Esophagus squamous epithelium (tissue), 5 donors: ENCODE measurements at places on chromosomes 4 and X.

DNA sequence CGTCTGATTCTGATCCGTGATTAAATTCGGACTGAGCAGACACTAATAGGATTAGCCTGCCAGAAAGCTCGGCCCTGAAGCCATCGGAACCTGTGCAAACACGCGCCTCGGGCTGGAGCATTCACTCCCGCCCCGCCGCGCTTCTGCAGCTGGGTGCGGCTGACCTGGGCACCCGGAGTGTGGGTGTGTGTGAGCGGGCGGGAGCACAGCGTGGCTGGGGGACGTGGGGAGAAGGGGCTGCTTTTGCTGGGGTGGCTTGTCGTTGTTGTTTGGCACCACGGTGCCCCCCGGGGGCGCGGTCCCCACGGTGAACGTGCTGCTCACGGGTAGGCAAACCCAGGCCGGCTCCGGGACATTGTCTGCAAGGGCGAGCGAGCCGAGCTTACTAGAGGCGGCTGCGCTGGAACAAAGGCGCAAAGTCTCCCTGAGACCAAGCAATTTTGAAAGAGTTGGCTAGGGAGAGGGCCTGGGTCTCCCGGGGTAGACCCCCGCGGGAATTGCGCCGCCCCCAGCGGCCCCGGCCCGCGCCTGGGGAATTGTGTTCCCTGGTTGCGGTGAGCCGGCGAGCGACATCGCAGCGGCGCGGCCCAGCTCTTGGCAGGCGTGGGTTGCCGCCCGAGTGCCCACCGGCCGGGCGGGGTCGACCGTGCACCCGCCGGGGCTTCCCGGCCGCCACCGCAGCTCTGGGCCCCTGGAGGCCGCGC, 1.4 kb downstream of the MAMLD1 start:
- H3K4me1 ChIP-seq: peaks cover 49% of the 10 kb centered on the region
- H3K36me3 ChIP-seq: no peaks in the 10 kb centered on the region
- DNase-seq: no peak
- H3K27me3 ChIP-seq: peaks cover 26% of the 10 kb centered on the region
- H3K27ac ChIP-seq: peak overlapping the region; percentile 74

- H3K36me3 ChIP-seq: no peaks in the 10 kb centered on the region
- no peak for DNase-seq
- H3K4me3 ChIP-seq: peak overlapping the region; percentile 86
- no peaks in the 10 kb centered on the region for H3K27me3 ChIP-seq
- peak overlapping the region; percentile 99 for H3K27ac ChIP-seq
Measured at GRCh38 chr4:101345271-101345595, 2.1 kb downstream of the PPP3CA start.

- H3K27ac ChIP-seq: no peak overlapping the region
- no peak for DNase-seq
- peaks cover 35% of the 10 kb centered on the region for H3K4me1 ChIP-seq
- no peak overlapping the region for H3K4me3 ChIP-seq
- H3K27me3 ChIP-seq: no peaks in the 10 kb centered on the region
- no peaks in the 10 kb centered on the region for H3K36me3 ChIP-seq
Measured at GRCh38 chr4:7153711-7154110, 38.6 kb upstream of the SORCS2 start.

DNA sequence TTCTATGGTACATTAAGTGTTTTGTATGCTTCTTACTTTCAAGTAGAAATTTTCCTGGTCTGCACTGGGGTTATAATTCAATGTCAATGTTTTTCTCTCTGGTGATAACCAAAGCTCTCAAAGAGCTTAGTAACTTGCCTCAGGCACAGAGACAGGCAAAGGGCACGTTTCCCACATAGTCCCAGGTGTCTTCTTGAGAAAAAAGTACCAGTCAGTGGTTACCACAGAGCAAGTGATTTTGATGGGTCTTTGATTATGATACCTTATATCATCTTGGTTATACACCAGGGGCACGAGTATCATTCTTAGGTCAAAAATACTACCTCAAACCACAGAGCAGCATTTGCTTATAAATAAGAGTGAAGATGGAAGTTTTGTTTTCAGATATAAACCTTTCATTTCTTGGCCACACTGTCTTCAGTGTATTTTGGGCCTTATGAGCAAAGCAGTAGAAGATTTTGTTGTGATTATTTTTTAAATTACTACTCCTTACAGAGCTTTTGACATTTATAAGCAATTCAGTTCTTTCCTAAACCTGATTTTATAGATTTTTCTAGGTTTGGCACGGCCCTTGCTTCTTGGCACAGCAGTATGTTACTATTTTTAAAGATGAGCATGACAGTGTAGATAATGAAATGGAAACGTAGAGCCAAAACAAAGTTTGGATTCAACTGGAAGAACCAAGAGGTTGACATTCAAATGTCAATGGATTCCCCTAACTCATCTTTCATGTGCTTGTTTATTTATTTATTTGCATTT, 85.3 kb upstream of the TLL1 start:
- peaks cover 3% of the 10 kb centered on the region for H3K4me1 ChIP-seq
- no peak overlapping the region for H3K27ac ChIP-seq
- H3K27me3 ChIP-seq: no peaks in the 10 kb centered on the region
- no peaks in the 10 kb centered on the region for H3K36me3 ChIP-seq

DNA sequence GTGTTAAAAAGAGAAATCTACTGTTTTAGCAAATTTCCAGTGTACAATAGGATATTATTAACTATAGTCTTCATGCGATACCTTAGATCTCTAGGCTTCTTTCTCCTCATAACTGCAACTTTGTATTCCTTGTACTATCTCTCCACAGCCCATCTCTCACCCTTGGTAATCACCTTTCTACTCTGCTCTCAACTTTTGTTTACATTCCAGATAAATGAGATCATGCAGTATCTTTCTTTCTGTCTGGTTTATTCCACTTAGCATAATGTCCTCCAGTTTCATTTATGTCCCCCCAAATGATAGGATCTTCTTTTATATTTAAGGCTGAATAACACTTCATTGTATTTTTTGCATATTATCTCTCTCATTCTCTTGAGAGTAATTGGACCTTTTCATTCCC, 165.5 kb downstream of the HS3ST1 start:
- no peaks in the 10 kb centered on the region for H3K4me1 ChIP-seq
- DNase-seq: no peak
- H3K27me3 ChIP-seq: no peaks in the 10 kb centered on the region
- H3K4me3 ChIP-seq: no peak overlapping the region

DNA sequence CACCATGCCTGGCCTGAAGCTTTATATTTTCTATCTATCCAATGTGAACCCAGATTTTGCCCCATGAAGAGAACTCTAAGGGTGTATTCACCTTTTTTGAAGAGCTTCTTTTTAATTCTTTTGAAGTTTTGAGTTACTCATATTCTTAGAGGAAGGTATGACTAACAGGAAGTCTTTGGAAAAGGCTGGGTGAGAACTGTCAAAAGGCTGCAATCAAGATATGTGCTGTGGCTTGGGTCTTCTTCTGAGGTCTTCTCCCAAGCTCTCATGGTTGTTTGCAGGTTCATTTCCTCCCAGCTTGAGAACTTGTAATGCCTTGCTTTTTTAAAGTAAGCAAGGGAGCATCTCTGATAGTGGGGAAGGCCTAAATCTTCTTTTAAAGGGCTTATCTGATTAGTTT, 3.1 kb upstream of the C4orf17 start:
- no peak for DNase-seq
- no peaks in the 10 kb centered on the region for H3K27me3 ChIP-seq
- H3K4me1 ChIP-seq: no peaks in the 10 kb centered on the region
- no peak overlapping the region for H3K4me3 ChIP-seq
- H3K36me3 ChIP-seq: no peaks in the 10 kb centered on the region

- no peaks in the 10 kb centered on the region for H3K36me3 ChIP-seq
- H3K4me1 ChIP-seq: no peaks in the 10 kb centered on the region
- H3K27ac ChIP-seq: no peak overlapping the region
Measured at GRCh38 chr4:186942758-186943377, 219.2 kb upstream of the FAT1 start.

- DNase-seq: no peak
- H3K36me3 ChIP-seq: no peaks in the 10 kb centered on the region
- H3K4me3 ChIP-seq: no peak overlapping the region
- no peak overlapping the region for H3K27ac ChIP-seq
- no peaks in the 10 kb centered on the region for H3K27me3 ChIP-seq
Measured at GRCh38 chr4:84531689-84532088, 32.6 kb upstream of the NKX6-1 start.

DNA sequence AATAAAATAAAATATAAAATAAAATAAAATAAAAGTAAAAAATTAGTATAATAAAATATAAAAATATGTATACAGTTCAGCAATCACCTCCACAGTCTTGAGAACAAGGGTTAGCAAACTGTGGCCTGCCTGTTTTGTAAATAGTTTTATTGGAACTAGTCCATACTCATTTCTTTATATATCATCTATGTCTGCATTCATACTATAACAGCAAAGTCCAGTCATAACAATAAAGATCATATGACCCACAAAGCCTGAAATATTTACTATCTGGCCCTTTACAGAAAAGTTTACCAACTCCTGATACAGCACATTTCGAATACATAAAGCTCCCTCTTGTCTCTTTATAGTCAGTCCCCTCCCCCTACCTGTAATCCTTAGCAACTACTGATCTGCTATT, 111.9 kb downstream of the SLC10A6 start:
- H3K27me3 ChIP-seq: no peaks in the 10 kb centered on the region
- DNase-seq: no peak
- no peak overlapping the region for H3K4me3 ChIP-seq
- peaks cover 97% of the 10 kb centered on the region for H3K36me3 ChIP-seq
- H3K4me1 ChIP-seq: no peaks in the 10 kb centered on the region

DNA sequence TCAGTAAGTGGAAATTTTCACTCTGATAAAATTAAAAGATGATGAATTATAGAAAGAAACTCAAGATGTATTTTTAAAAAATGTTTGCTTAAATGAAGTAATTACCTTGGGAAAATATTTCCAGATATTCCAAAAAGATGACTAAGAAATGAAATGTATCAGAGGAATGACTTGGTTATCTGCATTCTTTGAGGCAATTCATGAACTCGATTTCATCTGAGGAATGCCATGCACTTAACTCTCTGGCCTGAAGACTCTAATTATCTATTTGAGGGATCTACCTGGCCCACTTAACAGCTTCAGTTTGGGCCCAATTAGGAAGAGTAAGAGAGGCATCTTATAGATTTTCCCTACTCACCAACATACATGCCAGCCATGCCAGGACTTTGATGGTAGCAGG, 182.3 kb downstream of the INPP4B start:
- no peaks in the 10 kb centered on the region for H3K36me3 ChIP-seq
- no peak for DNase-seq
- H3K27ac ChIP-seq: no peak overlapping the region
- no peaks in the 10 kb centered on the region for H3K4me1 ChIP-seq
- no peak overlapping the region for H3K4me3 ChIP-seq

DNA sequence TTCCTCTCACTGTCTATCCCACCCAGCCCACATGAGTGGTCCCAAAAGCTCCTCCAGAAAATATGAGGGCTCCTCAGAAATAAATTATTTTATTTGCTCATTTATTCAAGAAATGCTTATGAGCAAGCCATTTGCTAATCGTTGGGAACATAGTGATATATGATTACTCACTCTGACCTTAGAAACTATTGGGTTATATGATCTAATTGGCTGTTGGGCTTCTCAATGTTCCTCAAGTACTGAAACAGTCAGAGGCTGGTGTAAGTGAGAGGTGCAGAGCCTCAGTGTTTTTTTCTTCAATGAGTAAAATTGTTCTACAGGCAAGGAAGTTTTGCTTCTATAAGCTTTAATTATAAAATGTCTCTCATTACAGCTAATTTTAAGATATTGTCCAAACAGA, 893.8 kb upstream of the INTU start:
- no peak overlapping the region for H3K4me3 ChIP-seq
- DNase-seq: no peak
- no peak overlapping the region for H3K27ac ChIP-seq
- no peaks in the 10 kb centered on the region for H3K36me3 ChIP-seq
- H3K4me1 ChIP-seq: no peaks in the 10 kb centered on the region
- no peaks in the 10 kb centered on the region for H3K27me3 ChIP-seq

DNA sequence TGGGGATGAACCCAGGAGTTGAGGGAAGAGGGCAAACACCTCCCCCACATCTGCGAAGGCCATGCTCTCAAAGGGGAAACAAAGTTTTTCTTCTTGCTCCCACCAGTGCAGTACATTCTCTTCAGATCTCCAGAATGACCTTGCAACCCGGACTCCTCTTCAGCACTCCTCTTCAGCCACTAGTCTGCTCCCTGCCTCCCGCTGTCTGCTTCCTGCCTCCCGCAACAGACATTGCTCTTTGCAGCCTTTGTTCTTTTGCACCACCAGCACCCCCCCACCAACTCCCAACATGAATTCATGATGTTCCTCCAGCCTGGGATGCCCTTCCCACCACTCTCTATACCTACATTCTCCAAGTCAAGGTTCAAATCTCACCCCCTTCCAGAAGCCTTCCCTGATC, 32.1 kb downstream of the UTP14A start:
- no peaks in the 10 kb centered on the region for H3K36me3 ChIP-seq
- no peaks in the 10 kb centered on the region for H3K27me3 ChIP-seq
- no peak for DNase-seq
- no peak overlapping the region for H3K27ac ChIP-seq
- peaks cover under 1% of the 10 kb centered on the region for H3K4me1 ChIP-seq
- no peak overlapping the region for H3K4me3 ChIP-seq

GRCh38 chr4:107519053-107519452, 201.0 kb downstream of the PAPSS1 start:
- peaks cover 6% of the 10 kb centered on the region for H3K4me1 ChIP-seq
- no peak overlapping the region for H3K27ac ChIP-seq
- DNase-seq: no peak
- no peaks in the 10 kb centered on the region for H3K27me3 ChIP-seq
- no peak overlapping the region for H3K4me3 ChIP-seq
- no peaks in the 10 kb centered on the region for H3K36me3 ChIP-seq

- H3K36me3 ChIP-seq: no peaks in the 10 kb centered on the region
- H3K4me3 ChIP-seq: no peak overlapping the region
- peak overlapping the region; percentile 94 for H3K27ac ChIP-seq
- peaks cover 31% of the 10 kb centered on the region for H3K4me1 ChIP-seq
- H3K27me3 ChIP-seq: no peaks in the 10 kb centered on the region
Measured at GRCh38 chr4:8182294-8182693, 16.8 kb upstream of the SH3TC1 start.

GRCh38 chrX:34584781-34585180, 72.3 kb downstream of the TMEM47 start:
- no peak overlapping the region for H3K4me3 ChIP-seq
- DNase-seq: no peak
- H3K36me3 ChIP-seq: no peaks in the 10 kb centered on the region
- H3K27ac ChIP-seq: no peak overlapping the region
- no peaks in the 10 kb centered on the region for H3K27me3 ChIP-seq
- H3K4me1 ChIP-seq: no peaks in the 10 kb centered on the region

- no peaks in the 10 kb centered on the region for H3K36me3 ChIP-seq
- no peaks in the 10 kb centered on the region for H3K27me3 ChIP-seq
Measured at GRCh38 chrX:151806967-151807540, 72.5 kb downstream of the CNGA2 start.

DNA sequence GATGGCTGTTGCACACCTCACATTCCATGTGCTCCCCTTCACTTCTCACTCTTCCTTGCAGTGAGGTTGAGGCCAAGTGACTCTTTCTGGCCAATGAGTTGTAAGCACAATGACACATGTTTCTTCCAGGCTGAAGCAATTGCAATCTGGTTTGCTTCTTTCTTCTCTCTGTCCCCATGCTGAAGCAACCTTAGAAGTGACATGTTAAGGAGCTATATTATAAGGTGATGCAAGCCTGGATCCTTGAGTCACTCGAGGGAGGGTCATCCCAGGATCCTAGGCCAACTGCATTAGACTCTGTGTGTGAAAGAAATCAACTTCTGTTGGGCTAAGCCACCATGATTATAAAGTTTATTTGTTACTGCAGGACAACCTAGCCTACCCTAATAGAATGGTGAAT, 45.5 kb upstream of the HS3ST1 start:
- H3K27me3 ChIP-seq: no peaks in the 10 kb centered on the region
- no peak for DNase-seq
- no peak overlapping the region for H3K27ac ChIP-seq
- no peak overlapping the region for H3K4me3 ChIP-seq
- H3K4me1 ChIP-seq: peaks cover 22% of the 10 kb centered on the region

- H3K27me3 ChIP-seq: no peaks in the 10 kb centered on the region
- DNase-seq: no peak
- H3K4me3 ChIP-seq: no peak overlapping the region
Measured at GRCh38 chrX:30777575-30777974, 111.5 kb downstream of the TAB3 start.
